ENCODE measurements at places on chromosomes 7 and 10.

DNA sequence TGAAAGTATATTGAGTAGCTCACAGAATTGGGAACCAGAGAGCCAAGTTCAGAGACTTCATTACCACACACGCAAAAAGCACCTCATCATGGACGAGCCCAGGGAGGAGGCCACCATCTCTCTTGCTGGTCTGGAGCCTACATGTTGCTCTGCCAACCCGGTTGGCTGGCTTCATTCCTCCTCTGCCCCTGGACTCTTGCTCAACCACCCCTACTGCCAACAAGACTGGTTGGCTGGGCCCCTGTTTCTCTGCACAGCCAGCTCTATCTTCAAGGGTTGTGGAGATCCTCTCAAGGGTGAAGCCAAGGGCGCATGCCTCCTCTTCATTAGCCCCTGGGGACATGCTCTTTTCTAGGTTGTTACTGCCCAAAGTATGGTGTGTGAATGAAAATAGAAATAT is 142.7 kb downstream of the JCAD start:
- DNase-seq = no peak

GRCh38 chr10:49307921-49308320 is 9.0 kb downstream of the C10orf71 start:
- DNase-seq = no peak

GRCh38 chr10:62851442-62851841 is 35.3 kb upstream of the EGR2 start:
- DNase-seq = no peak

- no peak for DNase-seq
Measured at GRCh38 chr10:62806251-62806650, 1.7 kb downstream of the ADO start.

DNA sequence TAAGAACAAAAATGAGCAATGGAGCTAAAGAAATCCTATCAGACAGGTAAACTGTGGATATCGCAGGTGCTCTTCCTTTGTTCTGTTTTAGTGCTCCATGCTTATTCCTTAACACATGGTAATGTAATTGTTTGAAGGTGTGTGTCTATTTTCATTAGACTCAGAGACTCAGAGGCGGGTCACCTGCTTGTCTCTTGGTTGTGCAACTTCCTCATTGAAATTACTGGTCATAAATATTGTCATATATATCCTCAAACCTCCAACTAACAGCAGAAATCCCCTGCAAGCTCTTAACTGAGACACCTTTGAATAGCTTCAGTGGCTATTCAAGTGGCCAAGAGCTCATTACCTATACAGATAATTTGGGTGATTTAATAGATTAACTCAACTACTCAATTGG is 177.2 kb downstream of the PTN start:
- no peak for DNase-seq

- DNase-seq = no peak
Measured at GRCh38 chr7:44977959-44978335, 868 bp downstream of the MYO1G start.

GRCh38 chr7:121744319-121744718 is 128.6 kb upstream of the PTPRZ1 start:
- no peak for DNase-seq

DNA sequence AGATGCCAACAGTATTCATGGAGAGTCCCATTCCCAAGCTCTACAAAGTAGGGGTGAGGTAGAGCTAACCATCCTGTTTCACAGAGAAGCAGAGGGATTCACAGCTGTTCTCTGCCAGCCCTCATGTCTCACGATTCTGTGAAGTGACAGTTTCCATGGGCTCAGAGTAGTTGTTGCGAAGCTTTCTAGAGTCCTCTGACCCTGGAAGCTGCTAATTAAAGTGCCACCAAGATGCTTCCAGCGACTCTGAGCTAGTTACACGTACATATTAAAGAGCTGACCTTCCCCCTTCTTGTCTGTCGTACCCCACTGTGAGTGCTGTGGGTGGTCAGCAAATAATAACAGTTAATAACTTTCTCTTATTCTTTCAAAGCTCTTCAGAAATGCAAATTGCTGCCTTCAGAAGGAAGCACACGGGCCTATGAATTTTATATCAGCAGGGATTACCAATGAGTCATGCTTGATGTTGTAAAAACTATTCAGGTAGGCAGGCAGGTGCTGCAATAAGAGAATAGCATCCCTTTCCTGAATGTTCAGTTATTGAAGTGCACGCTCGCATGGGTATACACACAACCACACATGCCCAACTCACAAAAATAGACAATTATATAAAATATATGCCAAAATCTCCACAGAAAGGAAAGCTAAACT is 34.1 kb downstream of the DNAJB9 start:
- no peak for DNase-seq

GRCh38 chr10:43264965-43265798 is 1.7 kb downstream of the RASGEF1A start:
- no peak for DNase-seq

DNA sequence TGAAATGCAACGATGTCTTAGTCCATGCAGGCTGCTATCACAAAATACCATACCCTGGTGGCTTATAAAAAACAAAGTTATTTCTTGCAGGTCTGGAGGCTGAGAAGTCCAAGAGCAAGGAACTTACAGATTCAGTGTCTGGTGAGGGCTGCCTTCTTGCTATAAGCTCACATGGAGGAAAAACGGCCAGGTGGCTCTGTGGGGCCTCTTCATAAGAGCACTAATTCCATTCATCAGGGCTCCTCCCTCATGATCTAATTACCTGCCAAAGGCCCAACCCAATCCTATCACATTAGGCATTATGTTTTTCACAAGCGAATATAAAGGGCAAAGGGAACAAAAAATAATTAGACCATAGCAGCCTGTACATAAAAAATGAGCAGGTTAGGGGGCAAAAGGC is 35.4 kb downstream of the PAPSS2 start:
- DNase-seq = no peak

GRCh38 chr10:78552261-78552811 is 516.4 kb upstream of the ZMIZ1 start:
- no peak for DNase-seq

GRCh38 chr10:17687117-17687831 is 43.3 kb downstream of the STAM start:
- no peak for DNase-seq

- no peak for DNase-seq
Measured at GRCh38 chr7:152590481-152590880, 85.5 kb downstream of the XRCC2 start.

- no peak for DNase-seq
Measured at GRCh38 chr10:311901-312665, 176.8 kb downstream of the ZMYND11 start.

- no peak for DNase-seq
Measured at GRCh38 chr10:25627606-25628005, 306.4 kb upstream of the MYO3A start.

DNA sequence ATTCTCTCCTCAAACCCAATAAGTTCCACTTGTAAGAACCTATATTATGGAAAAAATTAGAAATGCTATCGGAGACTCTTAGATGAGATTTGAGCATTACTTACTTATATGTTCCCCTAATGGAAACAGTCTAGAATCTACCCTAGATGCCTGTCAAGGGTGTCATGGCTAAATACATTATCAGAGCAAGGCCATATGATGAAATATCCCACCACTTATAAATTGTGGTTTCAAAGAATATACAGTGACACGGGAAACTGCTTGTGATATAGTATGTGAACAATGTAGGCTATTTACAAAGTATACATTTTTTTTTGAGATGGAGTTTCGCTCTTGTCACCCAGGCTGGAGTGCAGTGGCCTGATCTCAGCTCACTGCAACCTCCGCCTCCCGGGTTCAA is 46.3 kb upstream of the CTBP2 start:
- no peak for DNase-seq

DNA sequence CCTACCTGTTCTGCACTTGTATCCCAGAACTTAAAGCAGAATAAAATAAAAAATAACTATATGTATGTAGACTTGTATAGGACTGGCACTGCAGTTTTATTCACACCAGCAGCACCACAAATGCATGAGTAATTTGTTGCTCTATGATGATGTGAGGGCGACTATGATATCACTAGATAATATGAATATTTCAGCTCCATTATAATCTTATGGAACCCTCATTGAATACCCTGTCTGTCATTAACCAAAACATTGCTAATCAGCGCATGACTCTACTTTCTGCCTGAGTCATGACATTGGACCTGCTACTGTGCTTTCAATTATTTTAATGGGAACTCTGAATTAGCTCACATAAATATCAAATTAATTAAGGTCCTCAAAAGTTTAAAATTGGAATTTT is 129.4 kb upstream of the RHOBTB1 start:
- DNase-seq = no peak

GRCh38 chr10:14032406-14032998 is 298.2 kb downstream of the FRMD4A start:
- peak; percentile 23 for DNase-seq

DNA sequence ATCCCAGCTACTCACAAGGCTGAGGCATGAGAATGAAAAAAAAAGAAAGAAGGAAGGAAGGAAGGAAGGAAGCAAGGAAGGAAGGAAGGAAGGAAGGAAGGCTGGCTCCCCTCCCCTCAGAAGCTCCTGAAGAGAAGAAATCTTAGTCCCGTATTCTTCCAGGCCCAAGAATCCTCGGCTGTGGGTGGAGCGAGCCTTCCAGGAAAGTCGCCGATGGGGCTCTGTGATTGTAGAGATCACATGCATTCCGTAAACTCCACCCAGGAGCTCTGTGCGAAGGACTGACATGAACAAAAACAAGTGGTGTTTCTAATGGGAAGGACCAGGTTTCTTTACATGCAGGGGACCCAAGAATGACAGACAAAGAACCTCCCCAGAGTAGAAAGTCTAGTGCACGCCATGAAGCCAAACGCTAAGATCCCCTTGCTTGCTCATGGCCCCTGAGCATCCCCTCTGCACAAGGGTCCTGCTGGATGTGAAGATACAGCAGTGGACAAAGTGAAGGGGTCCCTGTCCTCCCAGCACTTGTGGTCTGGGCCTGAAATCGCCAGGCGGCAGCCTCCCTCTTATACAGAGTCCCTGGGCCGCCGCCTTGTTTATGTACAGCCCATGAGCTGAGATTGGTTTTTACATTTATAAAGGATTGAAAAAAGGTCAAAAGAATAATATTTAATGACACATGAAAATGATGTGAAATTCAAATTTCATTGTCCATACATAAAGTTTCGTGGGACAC is 25.2 kb downstream of the CNPY1 start:
- DNase-seq = no peak

GRCh38 chr7:17406738-17407137 is 108.3 kb downstream of the AHR start:
- DNase-seq = no peak

DNA sequence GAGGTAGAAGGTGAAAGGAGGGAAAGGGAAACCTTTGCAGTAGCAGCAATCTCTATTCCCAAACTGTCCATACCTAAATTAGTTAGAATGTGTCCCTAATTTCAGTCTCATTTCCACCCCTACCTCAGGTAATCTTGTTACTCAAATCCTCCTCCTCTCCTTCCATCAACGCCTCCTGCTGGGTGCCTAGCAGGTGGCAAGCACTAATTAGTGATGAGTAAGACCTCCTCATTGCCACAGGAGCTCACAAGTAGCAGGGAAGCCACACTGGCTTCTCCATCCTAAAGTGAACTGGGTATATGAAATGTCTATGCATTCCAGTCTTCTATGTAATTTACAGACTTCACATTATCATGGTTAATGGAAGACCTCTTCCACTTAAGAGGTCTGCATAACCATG is 25.7 kb upstream of the FAM133B start:
- no peak for DNase-seq

- DNase-seq = no peak
Measured at GRCh38 chr7:73433924-73434700, 534 bp downstream of the FZD9 start.

GRCh38 chr7:82675396-82675795 is 231.8 kb upstream of the CACNA2D1 start:
- no peak for DNase-seq

- no peak for DNase-seq
Measured at GRCh38 chr10:27625452-27626211, 120.0 kb downstream of the MKX start.

DNA sequence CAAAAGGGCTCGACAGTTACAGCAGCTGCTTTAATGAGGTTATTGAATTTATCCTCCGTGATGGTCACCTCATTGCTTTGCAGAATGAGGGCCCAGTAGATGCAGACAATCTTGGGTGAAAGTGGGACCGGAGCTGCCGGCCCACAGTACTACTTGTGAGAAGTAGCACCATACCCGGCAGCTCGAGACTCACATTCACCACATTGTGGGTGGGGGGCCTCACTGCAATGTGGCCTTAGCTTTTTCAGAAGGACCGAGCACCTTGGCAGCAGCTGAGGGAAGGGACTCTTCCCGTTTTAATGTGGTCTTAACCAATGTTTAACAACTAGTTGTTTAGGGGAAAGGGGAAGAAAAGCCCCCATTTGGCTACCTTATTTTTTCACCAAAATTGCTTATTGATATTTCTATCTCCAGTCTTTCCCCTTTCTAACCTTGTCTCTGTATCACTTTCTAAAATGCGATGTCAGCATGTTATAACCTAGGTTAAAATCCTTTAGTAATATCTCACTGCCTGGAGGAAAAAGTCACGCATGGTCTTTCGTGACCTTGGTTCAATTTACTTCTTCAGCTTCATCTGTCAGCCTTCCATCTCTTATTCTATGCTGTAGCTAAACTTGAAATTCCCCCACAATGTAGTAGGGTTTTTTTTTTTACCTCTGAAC is 87.4 kb upstream of the PHYHIPL start:
- DNase-seq = no peak

- DNase-seq = no peak
Measured at GRCh38 chr7:155591055-155591775, 44.9 kb upstream of the CNPY1 start.

DNA sequence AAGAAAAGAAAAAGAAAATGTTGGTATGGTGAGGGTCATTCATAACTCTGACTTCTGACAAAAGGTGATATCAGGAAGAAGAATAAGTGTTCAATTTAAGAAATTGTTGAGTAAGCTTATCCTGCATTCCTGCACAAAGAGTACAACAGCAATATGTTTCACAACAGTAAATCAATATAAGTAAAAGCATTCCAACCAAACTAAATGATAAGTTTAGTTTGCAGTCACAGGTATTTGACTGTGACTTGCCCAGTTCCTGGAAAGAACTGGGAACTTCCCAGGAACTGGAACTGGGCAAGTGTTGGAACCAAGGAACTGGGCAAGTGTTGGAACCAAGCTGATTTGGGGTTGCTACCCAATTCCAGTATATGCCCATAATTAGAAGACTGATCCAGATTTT is 35.0 kb downstream of the NEURL1 start:
- DNase-seq = no peak

- DNase-seq = no peak
Measured at GRCh38 chr10:38038107-38038931, 27.8 kb downstream of the ZNF33A start.

GRCh38 chr10:82176587-82176986 is 301.6 kb downstream of the NRG3 start:
- DNase-seq = no peak

All from effector CD4-positive, alpha-beta T cell (primary cell).